ENCODE measurements at places on chromosomes 1 and 21.
A peak's percentile ranks its signal among the peaks of the same experiment; 100 is the strongest.

DNA sequence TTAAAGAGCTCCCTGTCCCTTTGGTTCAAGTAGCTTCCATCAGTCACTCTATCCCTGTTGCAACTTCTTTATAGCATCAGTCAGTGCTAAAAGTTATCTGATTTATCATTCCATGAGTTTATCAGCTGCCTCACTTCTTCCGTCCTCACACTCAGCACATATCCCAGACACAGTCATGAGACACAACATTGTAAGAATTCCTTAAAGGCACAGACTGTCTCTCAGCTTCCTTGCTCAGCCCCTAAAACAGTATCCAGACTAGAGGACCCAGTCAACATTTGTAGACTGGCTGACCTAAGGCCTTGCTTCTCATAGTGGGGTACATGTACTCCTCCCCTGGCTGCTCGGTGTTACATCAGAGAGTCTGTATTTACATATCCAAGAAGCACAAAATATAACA, 164.9 kb upstream of the ADGRL2 start:
- no peak for DNase-seq

GRCh38 chr1:80462006-80462405, 1338.7 kb upstream of the ADGRL2 start:
- DNase-seq = no peak

DNA sequence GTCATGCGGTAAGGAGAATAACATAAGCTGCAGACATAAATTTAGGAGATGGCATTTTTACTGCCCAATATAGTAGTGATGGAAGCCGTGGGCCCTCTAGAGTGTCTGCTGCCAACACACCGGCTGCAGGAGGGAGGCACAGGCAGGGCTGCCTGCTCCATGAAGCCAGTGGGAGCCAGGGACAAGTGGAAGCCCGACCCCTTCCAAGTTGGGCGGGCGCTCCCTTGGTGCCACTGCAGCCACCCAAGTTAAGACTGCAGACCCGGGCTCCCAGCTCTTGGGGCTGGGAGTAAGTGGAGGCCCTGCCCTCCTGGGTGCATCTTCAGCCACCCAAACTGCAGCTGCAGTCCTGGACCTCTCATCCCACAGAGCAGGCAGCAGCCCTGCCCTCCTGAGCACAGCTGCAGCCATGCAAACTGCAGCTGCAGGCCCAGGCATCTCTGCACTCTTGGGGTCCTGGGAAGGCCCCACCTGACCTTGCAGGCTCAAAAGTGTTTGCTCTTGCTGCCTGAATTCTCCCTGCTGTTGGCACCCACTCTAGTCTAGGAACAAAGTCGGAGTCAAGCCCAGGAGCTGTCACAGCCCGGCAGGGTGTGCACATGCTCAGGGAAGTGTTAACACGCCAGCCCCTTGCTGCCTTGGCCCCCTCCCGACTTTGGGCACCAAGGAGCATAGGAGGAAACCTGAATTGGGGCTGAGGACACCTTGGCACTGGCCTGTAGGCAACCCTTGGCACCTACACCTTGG, 437.2 kb upstream of the PRMT6 start:
- DNase-seq = no peak

DNA sequence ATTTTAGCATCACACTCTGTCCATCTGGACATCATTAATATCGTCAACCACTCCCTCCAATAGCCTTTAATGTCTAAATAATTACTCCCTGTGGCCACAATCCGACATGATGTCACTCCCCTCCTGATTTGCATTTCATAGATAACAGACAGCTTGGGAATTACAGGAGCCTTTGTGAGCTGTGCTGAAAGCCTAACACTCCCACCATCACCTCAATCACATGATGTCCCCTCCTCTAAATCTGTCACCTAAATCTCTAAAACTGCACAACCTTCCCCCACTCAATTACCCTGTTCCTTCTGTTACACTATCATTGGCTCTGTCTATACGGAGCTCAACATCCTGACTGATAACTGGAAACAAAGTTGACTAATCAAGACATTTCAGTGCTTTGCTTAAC, 14.3 kb downstream of the NHLH2 start:
- DNase-seq = no peak

GRCh38 chr21:41236352-41236973, 68.5 kb downstream of the BACE2 start:
- DNase-seq = no peak

DNA sequence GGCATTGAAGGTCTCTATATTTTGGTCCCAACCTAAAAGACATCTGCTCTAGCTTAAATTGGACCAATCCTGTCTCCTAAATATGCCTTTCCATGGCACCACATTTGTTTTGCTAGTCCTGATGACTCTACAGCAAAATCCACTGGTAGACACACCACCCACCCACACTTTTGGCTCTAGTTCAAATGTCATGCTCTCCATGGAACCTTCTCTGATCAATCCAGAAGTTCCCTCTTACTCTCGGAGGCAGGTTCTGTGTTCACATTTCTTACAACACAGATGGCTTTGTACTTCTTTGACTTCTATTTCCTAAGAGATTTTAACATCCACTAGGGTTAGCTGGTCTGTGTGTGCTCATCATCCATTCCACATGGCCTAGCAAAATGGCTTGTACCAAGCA, 151.3 kb downstream of the APP start:
- DNase-seq = no peak

- peak; percentile 4 for DNase-seq
Observed at GRCh38 chr1:148263128-148263905, 111.2 kb upstream of the NBPF11 start.

DNA sequence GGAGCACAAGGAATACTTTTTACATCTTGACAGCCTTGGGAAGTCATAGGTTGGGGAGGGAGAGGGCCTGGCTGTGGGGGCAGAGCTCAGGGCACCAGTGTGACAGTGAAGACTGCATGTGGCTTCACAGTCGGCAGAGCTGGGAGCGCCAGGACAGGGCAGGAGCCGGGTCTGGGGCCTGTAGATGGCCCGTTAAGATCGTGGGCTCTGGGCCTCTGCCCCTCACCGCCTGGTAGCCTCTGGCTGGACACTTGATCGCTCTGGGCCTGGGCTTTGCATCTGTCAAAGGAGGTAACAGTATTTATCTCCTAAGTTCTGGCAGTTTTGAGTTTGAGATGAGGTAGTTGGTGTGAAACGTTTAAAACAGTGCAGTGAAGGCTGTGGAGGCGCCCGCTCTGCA, 4.8 kb downstream of the SLX9 start:
- no peak for DNase-seq

GRCh38 chr1:110245876-110246620, 35.9 kb downstream of the KCNC4 start:
- DNase-seq = no peak

- no peak for DNase-seq
Observed at GRCh38 chr1:246306415-246307037, 200.6 kb downstream of the SMYD3 start.

GRCh38 chr1:243837907-243838535, 12.0 kb downstream of the AKT3 start:
- DNase-seq = peak; percentile 1

DNA sequence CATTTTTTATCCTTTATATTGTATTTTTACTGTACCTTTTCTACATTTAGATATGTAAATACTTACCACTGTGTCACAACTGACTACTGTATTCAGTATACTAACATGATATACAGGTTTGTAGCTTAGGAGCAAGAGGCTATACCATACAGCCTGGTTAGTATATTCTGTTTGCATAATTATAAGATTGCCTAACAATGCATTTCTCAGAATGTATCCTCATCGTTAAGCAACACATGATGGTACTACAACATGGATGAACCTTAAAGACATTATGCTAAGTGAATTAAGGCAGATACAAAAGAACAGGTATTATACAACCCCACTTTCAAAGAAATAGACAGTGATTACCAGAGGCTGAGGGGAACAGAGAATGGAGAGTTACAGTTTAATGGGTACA, 62.7 kb downstream of the RUSC1 start:
- DNase-seq = no peak

- DNase-seq = no peak
Observed at GRCh38 chr1:176854758-176855745, 309.5 kb downstream of the ASTN1 start.

GRCh38 chr21:35102488-35103371, 53.6 kb upstream of the RUNX1 start:
- peak; percentile 17 for DNase-seq

GRCh38 chr1:236869911-236870310, 74.8 kb downstream of the MTR start:
- DNase-seq = no peak

DNA sequence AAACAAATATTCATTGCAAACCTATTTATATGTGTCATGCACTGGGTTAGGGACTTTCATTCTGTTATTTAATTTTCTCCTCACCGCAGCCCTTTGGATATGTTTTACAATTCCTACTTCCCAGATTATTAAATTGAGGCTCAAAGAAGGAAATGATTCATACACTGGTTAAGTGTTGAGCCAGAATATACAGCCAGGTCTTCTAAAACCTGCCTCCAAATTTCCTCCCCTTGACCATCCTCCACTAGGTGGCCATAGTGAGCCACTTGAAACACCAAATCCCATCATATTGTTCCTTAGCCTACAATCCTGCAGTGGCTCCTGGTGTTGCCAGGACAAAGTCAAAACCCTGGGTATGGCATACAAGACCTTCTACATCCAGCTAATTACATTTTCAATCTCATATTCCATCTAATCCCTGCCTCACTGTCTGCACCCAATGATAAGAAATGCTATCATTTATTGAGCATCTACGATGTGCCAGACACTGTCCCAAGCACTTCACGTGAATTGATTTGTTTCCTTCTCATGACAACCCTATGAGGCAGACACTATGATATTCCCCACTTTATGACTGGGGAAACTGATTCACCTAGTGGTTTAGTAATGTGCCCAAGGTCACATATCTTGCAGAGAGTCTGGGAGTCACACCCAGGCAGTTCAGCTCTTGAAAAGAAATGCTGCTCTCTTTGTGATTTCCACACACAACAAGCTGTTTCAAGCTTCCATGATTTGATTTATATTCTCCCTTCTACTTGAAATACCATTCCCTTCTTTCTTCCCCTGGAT, 23.6 kb upstream of the KIRREL1 start:
- DNase-seq = peak; percentile 11

DNA sequence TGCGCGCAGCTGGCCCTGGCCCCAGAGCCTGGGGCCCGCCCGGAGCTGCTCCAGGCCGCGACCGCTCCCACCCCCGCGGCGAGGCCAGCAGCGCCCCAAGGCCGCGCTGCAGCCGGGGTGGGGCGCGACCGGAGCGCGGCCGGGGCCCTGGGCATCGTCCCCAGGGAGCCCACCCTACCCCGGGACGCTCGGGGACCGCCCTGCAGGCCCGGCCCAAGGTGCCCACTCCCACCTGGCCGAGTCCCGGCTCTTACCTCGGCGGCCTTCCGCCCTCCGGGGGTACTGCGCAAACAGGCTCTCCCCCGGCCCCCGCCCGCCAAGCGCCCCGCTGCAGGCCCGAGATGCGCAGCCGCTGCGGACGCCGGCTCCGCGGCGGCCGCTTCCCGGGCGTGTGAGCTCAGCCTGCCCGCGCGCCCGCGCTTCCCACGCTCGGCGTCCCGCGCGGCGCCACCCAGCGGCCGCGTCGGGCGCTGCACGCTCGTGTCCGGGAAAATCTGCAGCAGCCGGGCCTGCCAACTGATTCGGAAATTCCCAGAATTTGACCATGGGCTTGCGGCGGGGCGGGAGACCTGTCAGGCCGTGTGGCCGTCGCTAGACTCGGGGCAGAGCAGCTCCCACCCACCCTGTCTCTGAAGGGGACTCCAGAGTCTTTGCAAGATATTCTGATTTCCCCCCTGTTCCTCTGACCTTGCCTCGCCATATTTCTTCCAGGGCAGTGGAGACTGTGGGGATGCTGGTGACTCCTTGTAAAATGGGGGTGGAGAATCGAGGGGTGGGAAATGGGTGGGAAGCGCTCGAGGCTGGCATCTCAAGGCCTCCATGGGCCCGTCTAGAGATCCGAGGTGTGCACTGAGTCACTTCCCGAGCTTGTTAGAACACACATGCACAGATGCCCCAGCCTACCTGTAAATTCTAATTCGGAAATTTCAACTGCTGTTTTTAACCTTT, 41.9 kb downstream of the CD34 start:
- peak; percentile 15 for DNase-seq
